ENCODE measurements at places on chromosomes 7 and 10.

DNA sequence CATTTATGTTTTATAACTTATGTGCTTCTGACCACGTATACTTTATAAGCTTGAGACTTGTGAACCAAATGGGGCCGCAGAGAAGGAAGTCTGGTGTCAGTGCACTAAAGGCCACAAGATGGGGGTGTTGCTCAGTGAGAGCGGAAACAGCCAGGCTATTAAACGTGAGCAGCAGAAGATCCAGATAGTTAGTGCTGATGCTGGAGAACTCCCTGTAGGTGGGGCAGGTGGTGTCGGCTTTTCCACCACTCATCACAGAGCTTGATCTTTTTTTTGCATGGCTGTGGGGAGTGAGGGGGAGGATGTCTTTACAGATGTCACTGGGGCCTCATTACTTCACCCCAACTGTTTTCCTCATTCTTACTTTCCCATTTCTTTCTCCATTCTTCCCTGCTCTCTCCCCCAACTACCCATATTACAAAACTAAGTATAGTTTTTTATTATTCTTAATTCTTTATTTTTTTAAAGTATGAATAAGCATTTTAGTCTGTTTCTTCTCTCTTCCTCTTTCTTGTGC, 34.7 kb downstream of the ACADSB start:
- DNase-seq: peak; percentile 46

DNA sequence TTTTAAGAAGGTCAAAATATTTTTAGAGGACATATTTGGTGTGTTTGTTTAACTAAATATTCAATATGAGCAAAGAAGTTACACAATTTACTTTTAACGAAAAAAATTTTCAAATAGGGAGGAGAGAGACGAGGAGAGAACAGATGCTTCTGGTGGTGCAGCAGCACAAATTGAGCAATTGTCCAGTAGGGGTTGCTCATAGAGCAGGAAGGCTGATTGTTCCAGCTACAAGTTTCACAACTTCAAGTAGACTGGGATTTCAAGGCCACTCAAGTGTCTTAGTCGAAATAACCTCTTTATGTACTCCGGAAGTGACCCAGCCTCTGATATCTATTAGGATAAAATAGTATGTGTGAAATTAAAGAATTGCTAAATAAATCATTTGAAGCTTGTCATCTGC, 197.9 kb downstream of the HDAC9 start:
- DNase-seq: peak; percentile 22

- DNase-seq: no peak
Measured at GRCh38 chr7:18102576-18102975, 74.9 kb upstream of the PRPS1L1 start.

- DNase-seq: peak; percentile 40
Measured at GRCh38 chr7:80922253-80923049, 3.6 kb upstream of the SEMA3C start.

Measured in left renal pelvis (tissue), 4 donors.